Body of pancreas (tissue), 4 donors: ENCODE measurements at places on chromosomes 1 and 21.
A peak's percentile ranks its signal among the peaks of the same experiment; 100 is the strongest.

GRCh38 chr1:2306151-2306978 is 78.2 kb downstream of the SKI start:
- no peak for DNase-seq

GRCh38 chr1:4794020-4794780 is 139.8 kb downstream of the AJAP1 start:
- DNase-seq: no peak

- DNase-seq: no peak
These were observed 11.7 kb downstream of the ABCG1 start for GRCh38 chr21:42230636-42231035.

DNA sequence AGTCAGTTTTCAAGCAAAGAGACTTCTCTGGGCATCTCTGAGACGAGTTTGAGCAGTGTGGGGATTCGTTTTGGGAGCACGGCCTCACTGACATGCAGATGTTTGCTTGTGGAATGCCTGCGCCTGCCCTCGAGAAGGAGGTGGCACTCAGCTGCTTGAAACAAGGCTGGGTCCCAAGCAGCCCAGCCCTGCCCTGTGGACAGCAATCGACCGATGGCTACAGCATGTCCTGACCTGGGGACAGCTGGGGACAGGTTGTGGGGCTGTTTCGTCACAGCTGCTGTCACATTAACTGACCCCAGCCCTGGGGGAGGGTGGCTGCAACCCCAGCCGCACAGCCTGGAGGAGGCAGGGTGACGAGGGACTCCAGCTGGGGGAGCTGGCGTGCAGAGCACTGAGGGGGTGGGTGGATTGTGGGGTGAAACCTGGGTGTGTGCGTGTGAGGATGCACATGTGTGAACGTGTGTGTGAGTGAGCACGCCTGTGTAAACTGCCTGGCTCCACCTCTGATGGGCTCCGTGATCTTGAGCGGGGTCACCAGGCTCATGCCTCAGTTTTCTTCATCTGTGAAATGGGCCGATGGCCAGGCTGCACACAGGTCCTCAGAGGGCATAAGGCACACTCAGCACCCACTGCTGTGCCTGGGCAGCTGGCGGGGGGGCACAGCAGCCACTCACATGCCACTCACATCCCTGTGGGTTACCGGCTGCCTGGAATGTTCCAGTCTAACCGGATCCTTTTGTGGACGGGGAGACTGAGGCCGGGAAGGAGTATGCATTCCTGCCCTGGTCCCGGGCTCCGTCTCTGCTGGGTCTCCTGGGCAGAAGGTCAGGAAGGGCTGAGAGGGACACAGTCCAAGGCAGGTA is 49.3 kb downstream of the COL18A1 start:
- no peak for DNase-seq

- DNase-seq: no peak
These were observed 8.0 kb downstream of the TNFRSF9 start for GRCh38 chr1:7932524-7933138.

DNA sequence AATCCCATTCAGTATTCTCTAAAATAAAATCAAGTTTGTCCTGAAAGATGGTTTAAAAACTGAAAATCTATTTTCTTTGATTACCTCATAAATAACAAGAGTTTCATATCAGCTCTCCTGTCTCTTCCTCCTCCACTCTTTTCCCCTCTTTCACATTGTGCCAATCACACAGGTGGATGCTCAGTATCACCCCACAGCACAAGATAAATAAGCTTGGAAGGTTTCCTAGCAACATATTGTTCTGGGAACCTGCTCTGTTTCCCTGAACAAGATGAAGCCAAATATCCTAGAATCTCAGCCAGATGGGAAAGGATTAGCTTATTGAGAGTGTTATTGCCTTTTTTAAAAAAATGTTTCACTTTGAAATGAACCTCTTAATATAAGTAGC is 45.7 kb upstream of the CACYBP start:
- DNase-seq: no peak

DNA sequence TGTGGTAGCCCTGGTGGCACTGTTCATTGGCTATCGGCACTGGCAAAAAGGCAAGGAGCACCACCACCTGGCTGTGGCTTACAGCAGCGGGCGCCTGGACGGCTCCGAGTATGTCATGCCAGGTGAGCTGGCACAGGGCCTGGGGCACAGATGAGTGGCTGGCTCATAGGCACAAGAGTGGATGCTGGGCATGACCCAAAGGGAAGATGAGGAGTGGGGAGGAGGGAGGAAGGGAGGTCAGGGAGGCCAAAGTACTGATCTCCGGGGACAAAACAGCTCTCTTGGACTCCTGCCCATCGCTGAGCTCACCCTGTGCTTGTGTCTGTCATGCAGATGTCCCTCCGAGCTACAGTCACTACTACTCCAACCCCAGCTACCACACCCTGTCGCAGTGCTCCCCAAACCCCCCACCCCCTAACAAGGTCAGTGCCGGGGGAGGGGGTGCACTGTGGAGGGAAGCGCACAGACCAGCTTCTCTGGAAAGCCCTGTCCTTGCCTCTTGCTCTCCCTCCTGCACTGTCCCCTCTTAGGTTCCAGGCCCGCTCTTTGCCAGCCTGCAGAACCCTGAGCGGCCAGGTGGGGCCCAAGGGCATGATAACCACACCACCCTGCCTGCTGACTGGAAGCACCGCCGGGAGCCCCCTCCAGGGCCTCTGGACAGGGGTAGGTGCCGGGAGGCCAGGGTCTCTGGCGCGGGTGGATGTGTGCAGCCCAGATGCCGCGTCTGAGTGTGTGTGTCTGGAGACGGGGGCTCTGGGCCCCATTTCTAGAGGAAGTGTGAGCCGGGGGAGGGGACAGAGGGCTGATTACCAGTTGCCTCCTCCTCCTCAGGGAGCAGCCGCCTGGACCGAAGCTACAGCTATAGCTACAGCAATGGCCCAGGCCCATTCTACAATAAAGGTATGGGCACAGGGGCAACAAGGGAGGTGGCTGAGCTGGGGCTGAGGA is 7.3 kb upstream of the LRRC71 start:
- peak; percentile 58 for DNase-seq

- no peak for DNase-seq
These were observed 50.3 kb downstream of the ARHGEF16 start for GRCh38 chr1:3504822-3505153.

DNA sequence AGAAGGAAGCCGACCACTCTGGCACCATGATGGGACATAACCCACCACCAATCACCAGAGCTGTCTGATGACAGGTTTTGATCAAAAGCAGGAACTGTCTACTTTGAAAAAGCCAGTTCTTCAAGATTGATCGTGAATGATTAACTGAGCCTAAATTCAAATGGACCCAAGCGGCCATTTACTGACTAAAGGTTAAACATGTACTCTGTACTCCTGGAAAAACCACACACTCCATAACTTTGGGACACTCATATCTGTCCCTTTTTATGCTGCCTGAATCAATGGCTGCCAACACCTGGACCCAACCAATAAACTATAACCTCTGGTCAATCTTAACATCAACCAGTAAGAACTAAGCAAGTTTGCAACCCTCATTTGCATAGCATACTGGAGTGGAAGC is 206.6 kb downstream of the URB2 start:
- no peak for DNase-seq

GRCh38 chr1:31617218-31617915 is at the start of gene HCRTR1:
TSS of gene HCRTR1 (plus strand) at chr1:31617689. CDS start at chr1:31619193, 1,504 bp downstream.
- DNase-seq: no peak

- DNase-seq: no peak
These were observed 41.2 kb upstream of the CR1L start for GRCh38 chr1:207603777-207604176.

- no peak for DNase-seq
These were observed 191.6 kb downstream of the HIVEP3 start for GRCh38 chr1:41726899-41727748.

GRCh38 chr1:204198348-204199340 is 2.4 kb upstream of the KISS1 start:
- DNase-seq: peak; percentile 3

DNA sequence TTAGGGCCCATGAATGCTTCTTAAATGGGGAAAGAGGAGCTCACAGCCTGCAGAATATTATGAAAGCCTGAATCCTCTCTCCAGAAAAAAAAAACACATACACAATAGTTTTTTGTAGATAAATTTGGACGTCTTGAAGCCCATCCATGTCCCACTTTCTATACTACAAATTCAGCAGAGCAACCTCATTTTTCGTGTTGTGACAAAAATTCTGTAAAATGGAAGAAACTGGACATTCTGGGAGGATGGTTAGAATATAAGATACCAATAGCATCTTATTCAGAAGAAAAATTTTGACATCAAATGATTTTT is 102.1 kb downstream of the ZNF281 start:
- no peak for DNase-seq

DNA sequence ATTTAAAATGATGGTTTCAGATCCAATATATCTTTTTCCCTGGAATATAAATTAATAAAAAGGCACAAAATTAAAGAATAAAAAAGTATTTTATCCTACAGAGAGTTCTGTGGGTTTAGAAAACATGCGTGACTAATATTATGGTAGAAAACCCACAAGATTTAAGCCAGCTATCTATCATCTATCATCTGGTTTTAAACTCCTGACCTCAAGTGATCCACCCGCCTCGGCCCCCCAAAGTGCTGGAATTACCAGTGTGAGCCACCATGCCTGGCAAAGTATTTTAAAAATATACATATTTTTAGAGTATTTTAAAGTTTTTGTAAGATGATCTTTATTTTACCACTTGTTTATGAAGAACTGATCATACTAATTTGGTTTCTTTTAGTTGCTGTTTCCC is 79.5 kb downstream of the NRIP1 start:
- DNase-seq: no peak

DNA sequence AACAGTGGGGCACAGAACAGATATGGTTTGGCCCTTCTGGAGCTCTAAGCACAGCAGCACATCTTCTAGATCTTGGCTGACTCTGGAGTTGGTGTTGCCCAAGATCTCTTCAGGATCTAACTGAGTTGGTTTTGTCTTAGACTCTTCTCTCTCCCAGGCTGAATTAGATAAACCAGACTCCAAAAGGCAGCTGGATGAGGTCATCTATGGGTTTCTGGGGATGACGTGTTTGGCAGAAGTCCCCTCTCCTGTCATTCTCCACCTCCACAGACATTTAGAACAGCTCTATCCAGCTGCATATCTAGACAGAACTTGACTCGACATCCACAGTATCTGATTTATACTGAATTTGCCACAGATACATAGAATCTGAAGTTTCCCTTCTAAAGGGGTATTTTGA is 75.3 kb downstream of the ST6GALNAC5 start:
- no peak for DNase-seq

GRCh38 chr1:22801761-22802160 is 91.1 kb downstream of the EPHB2 start:
- DNase-seq: no peak

- DNase-seq: peak; percentile 24
These were observed 2.3 kb downstream of the ATP1A1 start for GRCh38 chr1:116375148-116375886.

- no peak for DNase-seq
These were observed 318.0 kb downstream of the BRINP2 start for GRCh38 chr1:177488722-177489121.

DNA sequence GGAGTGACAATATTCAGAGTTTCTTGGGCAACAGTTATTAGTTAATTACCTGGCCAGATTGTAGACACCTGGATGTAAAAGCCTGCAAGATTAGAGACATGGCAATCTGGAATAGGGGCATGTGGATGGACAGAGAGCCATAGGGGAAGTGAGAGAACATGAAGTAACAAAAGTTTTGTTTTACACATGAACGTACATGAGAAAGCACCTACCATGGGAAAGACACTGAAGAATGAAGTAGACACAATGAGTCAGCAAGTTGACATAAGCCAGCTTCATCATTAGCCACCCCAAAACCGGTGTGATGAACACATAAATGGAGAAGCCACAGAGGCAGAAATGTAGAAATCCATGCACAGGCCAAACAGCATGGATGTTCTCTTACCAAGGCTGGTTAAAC is 462.1 kb upstream of the C1orf87 start:
- no peak for DNase-seq
